Activated naive CD4-positive, alpha-beta T cell treated with anti-CD3 and anti-CD28 coated beads for 36 hours (primary cell): ENCODE measurements at places on chromosomes 6 and 20. TPM values are rescaled to one million over a fixed set of nuclear protein-coding genes. Genes with fewer than 3 reads are reported as not detected.

DNA sequence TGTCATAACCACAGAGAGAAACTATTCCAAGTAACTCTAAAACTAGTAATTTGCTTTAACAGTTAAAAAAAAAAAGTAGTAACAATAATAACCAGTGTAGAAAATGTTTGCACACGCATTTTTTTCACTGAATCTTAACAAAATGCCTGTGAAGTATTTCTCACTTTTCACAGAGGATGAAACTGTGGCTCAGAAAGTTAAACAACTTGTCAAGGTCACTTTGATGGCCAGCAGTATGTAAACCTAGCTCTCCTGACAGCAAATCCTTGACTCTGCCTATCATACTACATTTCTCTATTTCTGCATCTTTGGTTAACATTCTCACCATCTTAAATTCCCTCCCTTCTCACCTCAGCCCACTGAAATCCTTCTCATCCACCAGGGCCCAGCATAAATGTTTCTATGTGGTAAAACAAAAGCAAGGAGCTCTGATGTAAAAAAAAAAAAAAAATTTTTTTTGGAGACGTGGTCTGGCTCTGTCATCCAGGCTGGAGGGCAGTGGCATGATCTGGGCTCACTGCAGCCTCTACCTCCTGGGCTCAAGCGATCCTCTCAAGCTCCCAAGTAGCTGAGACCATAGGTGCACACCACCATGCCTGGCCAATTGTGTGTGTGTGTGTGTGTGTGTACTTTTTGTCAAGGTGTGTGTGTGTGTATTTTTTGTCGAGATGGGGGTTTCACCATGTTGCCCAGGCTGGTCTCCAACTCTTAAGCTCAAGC, 26.1 kb upstream of the ZC3H12D start:
- no peak for DNase-seq

DNA sequence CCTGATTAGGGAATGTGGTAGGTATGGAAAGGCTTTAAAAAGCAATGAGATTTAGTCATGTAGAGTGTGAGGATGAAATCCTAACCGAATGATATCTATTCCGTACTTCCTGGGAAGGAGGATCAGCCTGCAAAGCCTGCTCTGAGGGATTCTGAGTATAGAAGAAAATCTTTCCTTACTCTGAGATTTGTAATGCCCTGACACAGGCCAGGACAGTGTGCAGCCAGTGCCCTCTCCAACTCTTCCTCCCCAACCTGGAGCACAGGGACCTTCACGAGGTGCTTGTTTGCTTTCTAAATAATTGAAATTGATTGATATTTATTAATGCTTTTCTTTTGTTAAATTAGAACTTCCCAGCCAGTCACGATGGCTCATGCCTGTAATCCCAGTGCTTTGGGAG, 131.6 kb downstream of the ADGRG6 start:
- no peak for DNase-seq

DNA sequence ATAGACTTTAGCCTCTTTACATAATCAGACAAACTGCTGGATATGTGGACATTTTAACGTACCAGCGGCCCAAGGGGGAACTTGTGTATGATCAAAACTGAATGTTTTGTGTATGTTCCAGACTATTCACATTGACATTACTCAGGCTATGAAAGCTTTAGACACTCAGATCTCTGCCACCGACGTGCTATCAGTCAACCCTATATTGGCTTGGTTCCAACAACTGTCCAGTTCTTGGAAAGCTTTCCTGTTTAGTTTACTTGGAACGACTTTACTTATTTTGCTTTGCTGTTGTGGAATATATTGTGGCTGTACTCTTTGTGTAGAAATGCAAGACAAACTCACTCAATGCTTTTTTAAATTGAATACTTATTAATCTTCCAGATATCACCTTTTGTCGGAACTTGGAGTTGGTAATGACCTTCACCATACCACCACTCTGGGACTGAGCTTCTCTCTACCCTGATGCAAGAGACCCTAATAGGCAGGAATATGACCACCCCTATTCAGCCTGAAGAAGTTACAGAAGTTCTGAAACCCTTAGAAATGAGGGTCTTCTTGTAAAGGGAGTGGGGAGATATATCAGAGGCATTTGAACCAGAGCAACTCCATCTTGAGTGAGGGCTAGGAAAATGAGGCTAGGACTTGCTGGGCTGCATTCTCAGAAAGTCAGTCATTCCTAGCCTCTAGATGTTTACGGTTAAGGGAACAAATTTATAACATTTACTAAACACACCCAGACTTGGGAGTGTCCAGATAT, 49.0 kb upstream of the PAX1 start:
- DNase-seq, result no peak

DNA sequence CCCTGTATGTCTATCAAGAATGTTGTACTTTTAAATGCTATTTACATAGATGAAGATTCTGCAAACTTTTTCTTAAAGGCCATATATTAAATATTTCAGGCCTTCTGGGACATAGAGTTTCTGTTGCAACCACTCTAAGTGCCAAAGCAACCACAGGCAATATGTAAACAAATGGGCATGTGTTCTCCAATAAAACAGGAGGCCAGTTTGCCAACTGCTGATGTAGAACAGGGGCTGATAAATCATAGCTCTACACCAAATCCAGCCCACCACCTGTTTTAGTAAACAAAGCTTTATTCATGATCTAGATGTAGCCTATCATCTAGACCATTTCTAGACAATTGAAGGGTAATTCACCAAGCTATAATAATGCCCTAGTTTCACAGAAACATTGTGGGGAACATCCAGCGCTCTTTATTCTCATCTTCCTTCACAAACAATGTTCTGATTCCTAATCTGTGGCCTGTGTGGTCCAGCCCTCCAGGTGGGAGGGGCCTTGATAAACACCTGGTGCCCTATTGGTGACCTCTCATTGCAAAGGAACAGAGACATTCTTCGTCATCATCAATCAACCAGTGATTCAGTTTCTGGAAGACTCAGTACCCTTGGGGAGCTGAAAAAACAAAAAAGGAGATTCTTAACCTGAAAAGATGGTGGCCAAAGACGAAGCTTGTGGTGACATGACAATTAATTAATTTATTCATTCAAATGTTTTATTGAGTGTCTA, 80.2 kb downstream of the PREP start:
- no peak for DNase-seq

DNA sequence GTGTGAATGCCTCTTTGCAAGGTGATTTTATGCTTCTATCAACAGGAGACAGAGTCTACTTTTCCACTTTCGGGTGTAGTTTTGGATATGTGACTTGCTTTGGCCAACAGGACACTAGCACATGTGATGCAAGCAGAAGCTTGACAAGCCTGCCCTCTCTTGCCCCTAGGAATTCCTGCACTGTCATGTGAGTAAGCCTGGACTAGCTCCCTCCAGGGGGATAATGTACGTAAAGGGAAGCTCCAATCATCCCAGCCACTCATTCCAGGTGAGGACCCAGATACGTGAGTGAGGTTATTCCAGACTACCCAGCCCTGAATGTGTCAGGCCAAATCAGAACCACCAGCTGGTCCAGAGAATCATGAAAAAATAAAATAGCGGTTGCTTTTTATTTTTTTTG, 33.3 kb downstream of the BEND3 start:
- no peak for DNase-seq

- DNase-seq, result no peak
Observed at GRCh38 chr6:47179286-47179685, 130.4 kb downstream of the TNFRSF21 start.

DNA sequence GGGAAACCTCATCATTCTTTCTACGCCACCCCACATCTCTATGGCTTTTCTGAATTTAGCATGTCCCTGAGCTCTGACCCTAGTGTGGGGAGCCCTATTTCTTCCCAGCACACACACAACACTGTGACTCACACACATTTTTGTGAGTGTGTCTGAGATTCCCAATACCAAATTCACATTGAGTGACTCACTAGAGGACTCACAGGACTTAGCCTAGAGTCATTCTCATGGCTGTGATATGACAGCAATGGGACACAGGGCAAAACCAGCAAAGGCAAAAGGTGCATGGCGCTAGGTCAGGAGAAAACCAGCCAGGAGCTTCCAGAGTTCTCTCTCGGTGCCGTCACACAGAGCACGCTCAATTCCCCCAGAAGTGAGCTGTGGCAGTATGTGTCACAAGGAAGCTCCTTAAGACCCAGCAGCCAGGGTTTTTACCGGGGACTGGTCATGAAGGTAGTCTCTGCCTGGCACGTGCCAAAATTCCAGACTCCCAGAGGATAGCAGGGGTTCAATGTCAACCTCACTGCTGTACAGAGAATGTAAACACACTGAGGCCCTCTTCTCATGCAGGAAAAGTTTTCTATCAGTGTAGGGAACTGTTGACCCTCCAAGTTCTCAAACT, 6.2 kb downstream of the CSTL1 start:
- DNase-seq, result no peak

GRCh38 chr20:24163506-24163905, 174.9 kb upstream of the GGTLC1 start:
- no peak for DNase-seq

DNA sequence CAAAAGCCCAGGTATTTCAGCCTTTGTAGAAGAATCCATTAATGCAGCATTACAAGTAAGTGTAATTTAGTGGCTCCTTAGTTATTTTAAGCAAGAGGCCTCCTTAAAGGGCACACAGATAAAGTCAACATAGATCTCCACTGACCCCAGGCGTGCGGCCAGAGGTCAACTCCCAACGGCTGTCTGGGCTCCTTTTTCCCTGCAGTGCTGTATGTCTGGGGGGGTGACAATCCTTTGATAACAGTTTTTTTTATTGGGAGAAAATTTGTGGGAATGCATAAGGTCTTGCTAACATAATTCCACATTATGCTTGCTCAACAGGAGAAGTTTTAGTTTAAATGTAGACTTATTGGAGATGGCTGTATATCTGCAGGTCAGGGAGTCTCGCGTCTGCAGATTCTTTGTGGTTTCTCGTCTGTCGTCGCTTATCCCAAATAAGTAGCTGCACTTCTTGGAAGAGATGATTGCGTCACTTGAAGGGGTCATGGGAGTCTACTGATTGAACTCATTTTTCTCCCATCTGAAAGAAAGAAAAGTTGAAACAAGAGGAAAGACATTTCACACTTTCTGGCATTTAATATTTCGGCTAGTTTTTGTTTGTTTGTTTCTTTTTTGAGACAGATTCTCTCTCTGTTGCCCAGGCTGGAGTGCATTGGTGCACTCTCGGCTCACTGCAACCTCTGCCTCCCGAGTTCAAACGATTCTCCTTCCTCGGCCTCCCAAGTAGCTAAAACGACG, 151.7 kb upstream of the AKAP12 start:
- no peak for DNase-seq

DNA sequence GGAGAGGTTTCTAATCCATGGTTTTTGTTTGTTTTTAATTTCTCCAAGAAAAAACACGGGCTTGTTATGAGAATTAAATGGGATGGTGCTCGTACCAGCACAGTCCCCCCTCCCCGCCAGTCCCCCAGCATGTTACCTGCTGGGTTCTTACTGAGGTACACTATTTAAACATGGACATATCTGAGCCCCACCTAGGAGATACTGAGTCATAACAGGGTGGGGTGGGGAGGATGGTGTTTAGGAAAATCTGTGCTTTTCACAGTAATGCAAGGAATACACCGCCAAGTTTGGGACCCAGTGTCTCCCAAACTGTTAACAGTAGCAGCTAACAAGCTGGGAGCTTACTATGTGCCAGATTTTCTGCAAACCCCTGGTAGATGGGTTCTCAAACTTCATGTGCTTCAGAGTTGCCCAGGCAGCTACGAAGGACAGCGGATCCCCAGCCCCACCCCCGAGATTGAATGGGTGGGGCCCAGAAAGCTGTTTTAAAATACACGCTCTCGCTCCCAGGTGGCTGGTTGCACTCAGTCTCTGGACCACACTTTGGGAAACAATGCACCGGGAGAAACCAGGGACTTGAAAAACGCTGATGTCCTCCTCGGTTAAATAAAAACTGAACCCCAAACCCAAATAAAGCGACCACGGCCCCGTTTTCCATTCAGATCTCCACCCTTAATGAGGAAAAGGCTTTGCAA, 995 bp downstream of the ZFP64 start:
- DNase-seq, result peak; percentile 42

- no peak for DNase-seq
Observed at GRCh38 chr6:105170059-105170458, 9.8 kb downstream of the POPDC3 start.

- no peak for DNase-seq
Observed at GRCh38 chr6:122996794-122997505, 915 bp downstream of the CLVS2 start.

DNA sequence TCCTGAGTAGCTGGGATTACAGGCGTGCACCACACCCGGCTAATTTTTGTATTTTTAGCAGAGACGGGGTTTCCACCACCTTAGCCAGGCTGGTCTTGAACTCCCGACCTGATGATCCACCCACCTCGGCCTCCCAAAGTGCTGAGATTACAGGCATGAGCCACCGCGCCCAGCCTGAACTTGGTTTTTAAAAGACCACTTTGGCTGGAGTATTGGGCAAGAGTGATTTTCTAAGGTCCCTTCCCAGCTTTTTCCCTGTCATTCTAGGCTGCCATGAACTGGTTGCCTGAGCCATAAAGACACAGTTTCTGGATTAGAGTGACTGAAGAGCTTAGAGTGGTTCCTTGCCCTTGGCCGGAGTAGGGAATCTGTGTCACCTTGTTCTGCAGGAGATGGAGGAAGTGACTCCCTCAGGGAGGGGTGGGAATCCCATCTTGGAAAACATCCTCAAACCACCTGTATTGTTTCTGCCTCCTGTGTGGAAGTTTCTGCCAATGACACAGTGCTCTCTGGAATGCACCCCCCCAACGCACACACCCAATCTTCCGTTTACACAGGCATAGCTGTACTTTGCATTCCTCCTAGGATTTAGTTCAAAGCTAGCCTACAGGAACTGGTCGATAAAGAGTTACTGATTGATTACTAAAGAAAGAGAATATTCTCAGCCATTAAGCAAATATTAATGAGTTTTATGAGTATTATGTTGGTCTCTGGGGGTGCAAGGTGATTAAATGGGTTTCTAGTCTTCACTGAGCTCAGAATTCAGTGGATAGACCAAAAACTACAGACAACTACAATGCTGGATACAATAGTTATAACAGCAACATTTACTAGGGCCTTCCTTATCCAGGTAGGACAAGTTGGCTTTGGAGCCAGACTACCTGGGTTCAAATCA, 18.2 kb downstream of the BCL2L1 start:
- no peak for DNase-seq

DNA sequence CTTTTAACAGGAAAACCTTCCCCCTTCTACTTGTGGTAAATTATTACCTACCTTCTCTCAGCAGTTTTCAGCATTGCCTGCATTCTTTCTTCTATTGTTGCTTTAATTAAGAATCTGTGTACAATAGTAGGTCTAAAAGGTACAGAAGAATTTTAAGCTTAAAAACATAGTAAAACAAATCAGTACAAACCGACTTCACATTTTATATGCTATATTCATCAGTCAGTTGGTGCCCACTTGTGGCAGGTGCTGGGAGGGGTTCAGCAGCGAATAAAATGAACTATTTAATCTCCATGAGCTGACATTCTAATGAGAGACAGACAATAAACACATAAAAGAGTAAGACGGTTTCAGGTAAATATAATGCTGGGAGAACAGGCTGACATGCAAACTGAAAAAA, 73.4 kb upstream of the FBXO30 start:
- peak; percentile 44 for DNase-seq

The REM1 gene
- not detected for total RNA-seq

The FAM83D gene
- 13.6 TPM for total RNA-seq

The TLDC2 gene
- not detected for total RNA-seq

The SOX18 gene
- total RNA-seq, result not detected

The SDHAF4 gene
- total RNA-seq, result 16.8 TPM

The CCDC170 gene
- total RNA-seq, result not detected
